ENCODE measurements at places on chromosomes 6 and 20. TPM values are rescaled to one million over a fixed set of nuclear protein-coding genes. Genes with fewer than 3 reads are reported as not detected.

GPX5 gene
- not detected for total RNA-seq

SLC17A2 gene
- not detected for total RNA-seq

ENPP1 gene
- 0.08 TPM for total RNA-seq

DDX43 gene
- total RNA-seq, result 1.6 TPM

CST3 gene
- 353 TPM for total RNA-seq

ARMC12 gene
- not detected for total RNA-seq

RAB22A gene
- total RNA-seq, result 12.6 TPM

MEP1A gene
- total RNA-seq, result 0.11 TPM

CST4 gene
- not detected for total RNA-seq

GMEB2 gene
- 10.3 TPM for total RNA-seq

MCHR2 gene
- not detected for total RNA-seq

NNAT gene
- 0.30 TPM for total RNA-seq

CST2 gene
- total RNA-seq, result not detected

THBS2 gene
- total RNA-seq, result 216 TPM

FRK gene
- 2.3 TPM for total RNA-seq

WFDC12 gene
- not detected for total RNA-seq

KIF6 gene
- 0.16 TPM for total RNA-seq

RRAGD gene
- 1.2 TPM for total RNA-seq

TUBB1 gene
- not detected for total RNA-seq

COQ3 gene
- total RNA-seq, result 10.5 TPM

HDAC2 gene
- total RNA-seq, result 57.9 TPM

MYT1 gene
- not detected for total RNA-seq

ABHD16B gene
- total RNA-seq, result not detected

BTN1A1 gene
- not detected for total RNA-seq

MICB gene
- total RNA-seq, result 16.8 TPM

CGA gene
- total RNA-seq, result not detected

CYP39A1 gene
- 1.8 TPM for total RNA-seq

ULBP1 gene
- total RNA-seq, result 1.3 TPM

NKAIN4 gene
- 1.4 TPM for total RNA-seq

GLO1 gene
- 281 TPM for total RNA-seq

FAM83D gene
- 68.2 TPM for total RNA-seq

SLPI gene
- 13.8 TPM for total RNA-seq

TFEB gene
- total RNA-seq, result 8.0 TPM

OTOR gene
- not detected for total RNA-seq

MRPL14 gene
- 133 TPM for total RNA-seq

CYB5R4 gene
- 15.5 TPM for total RNA-seq

CST1 gene
- total RNA-seq, result not detected

GPLD1 gene
- total RNA-seq, result 0.31 TPM
